AML-193 (cell line): ENCODE measurements at places on chromosomes 5 and 9.
A peak's percentile ranks its signal among the peaks of the same experiment; 100 is the strongest.

- no peak for DNase-seq
Measured at GRCh38 chr5:31416547-31416946, 115.3 kb downstream of the DROSHA start.

DNA sequence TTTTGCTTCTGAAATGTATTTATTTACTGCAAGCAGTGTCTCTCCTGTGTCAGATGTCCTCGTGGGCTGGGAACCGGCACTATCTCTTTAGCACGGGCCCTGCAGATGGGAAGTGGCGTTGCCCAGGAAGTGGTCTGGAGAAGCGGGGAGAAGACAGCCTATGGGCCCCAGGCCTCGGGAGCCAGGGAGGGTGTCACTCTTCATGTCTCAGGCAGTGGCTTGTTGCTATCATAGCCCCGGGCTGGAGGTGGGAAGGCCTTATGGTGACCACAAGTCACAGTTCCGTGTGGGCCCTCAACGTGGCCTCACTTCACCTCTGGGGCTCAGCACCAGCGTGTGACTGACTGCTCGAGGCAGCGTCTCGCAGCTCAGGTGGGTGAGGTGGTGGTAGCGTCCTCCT lies 41.4 kb downstream of the SYK start:
- peak; percentile 40 for DNase-seq

DNA sequence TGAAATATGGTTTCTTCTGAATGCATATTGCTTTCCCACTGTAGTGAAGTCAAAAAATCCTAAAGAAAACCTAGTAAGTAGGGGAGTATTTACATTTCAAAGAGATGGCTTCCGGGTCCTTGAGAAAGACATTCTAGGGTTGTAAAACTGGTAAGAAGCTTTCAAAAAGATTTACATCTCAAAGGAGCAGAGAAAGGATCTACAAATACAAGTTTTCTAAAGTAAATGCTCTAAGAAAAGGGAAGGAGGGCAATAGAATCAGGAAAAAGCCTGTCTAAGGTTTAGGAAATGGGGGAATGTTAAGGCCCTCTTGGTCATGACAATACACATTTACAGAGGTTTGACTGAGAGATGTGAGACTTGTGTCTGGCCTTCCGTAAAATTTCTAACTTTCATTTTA lies 16.7 kb upstream of the TRPC7 start:
- DNase-seq: no peak

- DNase-seq: no peak
Measured at GRCh38 chr9:124450241-124450924, at the start of gene ADGRD2. ADGRD2 (plus strand) TSS chr9:124450451; CDS start chr9:124451667, 1,216 bp downstream.

- no peak for DNase-seq
Measured at GRCh38 chr5:36607838-36608783, 1.7 kb downstream of the SLC1A3 start.

GRCh38 chr9:124210697-124211096 lies 47.1 kb upstream of the NEK6 start:
- no peak for DNase-seq

DNA sequence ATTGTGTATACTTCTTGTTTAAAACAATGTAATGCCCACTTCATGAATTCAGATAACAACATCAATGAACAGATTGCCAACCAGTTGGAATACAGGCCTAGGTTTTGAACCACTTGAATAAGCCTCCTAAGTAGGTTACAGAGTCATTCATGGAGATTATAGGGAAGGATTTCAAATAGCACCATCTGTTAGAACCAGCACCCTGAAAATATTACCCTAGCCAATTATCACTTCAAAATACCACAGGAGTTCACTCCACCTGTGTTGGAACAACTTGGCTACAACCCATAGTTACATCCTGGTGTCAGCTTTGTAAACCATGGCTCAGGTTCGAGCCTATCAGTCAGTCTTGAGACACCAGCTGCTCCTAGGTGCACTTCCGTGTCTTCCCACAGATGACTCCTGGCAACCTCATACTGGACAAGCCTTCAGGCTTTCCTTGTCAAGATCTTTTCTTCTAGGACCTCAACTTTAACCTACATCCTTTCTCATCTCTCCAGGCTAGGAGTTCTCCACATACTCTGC lies 350.0 kb downstream of the DEPDC1B start:
- DNase-seq: no peak

DNA sequence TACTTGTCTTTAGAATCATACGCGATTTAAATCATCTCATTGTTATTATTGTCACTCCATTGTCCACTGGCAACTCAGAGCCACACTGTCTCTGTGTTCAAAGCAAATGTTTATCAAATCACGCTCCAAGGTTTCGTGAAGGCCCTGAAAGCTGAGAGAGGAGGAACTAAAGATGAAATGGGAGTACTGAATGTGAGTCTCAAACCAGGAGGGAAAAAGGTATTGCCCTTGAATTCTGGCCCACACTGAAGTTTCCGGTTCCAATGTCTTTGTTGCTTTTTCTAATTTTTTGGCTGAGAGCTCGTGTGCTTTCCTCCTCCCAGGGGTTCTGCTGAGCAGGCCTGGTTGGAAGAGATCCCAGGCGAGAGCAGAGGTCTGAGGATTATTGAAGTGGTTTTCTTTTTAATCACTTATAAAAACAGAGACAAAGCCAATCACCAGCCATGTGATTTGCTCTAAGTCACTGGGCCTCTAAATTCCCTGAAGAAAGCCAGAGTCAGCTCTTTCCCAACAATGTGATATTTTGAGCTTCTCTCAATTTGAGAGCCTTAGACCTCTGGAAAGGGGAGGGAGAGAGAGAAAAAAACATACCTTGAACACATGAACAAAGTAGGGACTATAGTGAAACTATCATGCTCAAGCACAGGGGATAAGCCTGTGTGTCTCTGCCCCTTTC lies 420.8 kb upstream of the GRAMD2B start:
- DNase-seq: no peak

- DNase-seq: no peak
Measured at GRCh38 chr5:3181671-3182070, 414.0 kb upstream of the IRX1 start.

DNA sequence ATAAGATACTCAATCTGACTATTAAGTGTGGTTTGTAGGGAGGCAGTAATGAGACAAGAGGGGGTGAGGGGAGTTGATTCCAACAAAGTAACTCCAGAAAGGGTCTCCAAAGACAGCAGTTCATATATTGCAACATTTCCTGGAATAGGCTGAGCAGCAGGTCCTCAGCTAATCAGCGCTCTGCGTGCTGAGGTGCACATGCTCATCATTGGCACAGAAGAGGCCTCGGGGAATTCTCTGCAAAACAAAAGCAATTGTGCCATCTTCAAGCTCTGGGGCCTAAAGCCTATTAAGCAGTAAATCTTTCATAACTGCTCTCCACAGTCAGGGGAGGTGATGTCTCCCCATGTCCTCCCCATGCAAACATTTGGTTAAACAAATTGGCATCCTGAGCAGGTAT lies 357.3 kb downstream of the SPOCK1 start:
- DNase-seq: no peak

DNA sequence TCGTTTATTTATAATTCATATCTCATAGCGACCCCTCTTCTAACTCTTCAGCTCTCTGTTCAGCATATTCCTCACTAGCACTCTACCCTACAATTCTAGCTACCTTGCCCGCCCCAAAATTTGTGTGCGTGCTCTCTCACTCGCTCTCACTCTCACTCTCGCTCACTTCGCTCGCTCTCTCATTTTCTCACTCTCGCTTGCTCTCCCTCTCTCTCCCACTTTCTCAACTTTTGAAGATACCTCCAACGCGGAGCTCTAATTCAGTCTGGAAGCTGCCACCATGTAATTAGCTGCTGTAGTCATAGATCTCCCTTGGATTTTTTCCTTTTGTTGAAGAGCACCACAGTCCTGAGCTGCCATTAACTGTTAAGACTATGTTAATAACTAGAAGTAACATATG lies 30.4 kb downstream of the GPR21 start:
- DNase-seq: no peak

DNA sequence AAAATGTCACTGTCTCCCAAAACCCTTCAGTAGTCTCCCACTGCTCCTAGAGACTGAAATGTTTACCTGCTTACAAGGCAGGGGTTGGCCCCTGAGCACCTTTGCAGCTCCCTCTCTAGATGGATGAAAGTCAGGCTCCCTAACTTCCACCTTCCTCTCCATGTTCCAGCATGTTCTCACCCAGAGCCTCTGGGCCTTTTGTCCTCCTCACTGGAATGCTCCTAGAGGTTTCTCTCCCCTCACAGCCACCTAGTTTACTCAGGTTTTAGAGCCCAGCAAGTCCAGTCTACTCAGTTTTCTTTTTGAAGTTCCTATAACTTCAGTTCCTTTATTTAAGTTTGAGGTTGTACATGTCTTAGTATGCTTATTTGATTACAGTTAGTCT lies 815 bp upstream of the URM1 start:
- DNase-seq: peak; percentile 21

- DNase-seq: no peak
Measured at GRCh38 chr9:89342948-89343347, 24.6 kb downstream of the SECISBP2 start.

- no peak for DNase-seq
Measured at GRCh38 chr5:57681942-57682341, 199.3 kb upstream of the ACTBL2 start.

- no peak for DNase-seq
Measured at GRCh38 chr9:127961613-127962155, 19.1 kb downstream of the EEIG1 start.
